ENCODE measurements at places on chromosomes 1 and 21.

- peak; percentile 53 for DNase-seq
Observed at GRCh38 chr1:24765308-24765988, 20.2 kb downstream of the CLIC4 start.

- no peak for DNase-seq
Observed at GRCh38 chr1:170290276-170290675, 144.5 kb downstream of the NTMT2 start.

DNA sequence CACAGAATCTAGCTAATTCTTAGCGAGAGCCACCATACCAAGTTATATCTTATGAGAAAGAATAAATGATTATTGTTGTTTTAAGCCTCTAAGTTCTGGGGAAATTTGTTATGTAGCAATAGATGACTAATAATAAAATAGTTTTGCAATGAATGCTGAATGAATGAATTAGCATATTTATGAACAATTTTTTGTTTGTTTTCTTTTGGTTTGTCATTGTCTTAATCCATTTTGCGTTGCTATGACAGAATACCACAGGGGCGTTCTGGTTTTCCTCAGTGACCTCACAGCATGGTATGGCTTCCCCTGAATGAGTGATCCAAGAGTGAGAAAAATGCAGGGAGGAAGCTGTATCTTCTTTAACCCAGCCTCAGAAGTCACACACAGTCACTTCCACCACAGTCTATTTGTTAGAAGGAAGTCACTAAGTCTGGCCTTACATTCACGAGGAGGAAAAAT is 53.8 kb upstream of the HPDL start:
- peak; percentile 39 for DNase-seq

DNA sequence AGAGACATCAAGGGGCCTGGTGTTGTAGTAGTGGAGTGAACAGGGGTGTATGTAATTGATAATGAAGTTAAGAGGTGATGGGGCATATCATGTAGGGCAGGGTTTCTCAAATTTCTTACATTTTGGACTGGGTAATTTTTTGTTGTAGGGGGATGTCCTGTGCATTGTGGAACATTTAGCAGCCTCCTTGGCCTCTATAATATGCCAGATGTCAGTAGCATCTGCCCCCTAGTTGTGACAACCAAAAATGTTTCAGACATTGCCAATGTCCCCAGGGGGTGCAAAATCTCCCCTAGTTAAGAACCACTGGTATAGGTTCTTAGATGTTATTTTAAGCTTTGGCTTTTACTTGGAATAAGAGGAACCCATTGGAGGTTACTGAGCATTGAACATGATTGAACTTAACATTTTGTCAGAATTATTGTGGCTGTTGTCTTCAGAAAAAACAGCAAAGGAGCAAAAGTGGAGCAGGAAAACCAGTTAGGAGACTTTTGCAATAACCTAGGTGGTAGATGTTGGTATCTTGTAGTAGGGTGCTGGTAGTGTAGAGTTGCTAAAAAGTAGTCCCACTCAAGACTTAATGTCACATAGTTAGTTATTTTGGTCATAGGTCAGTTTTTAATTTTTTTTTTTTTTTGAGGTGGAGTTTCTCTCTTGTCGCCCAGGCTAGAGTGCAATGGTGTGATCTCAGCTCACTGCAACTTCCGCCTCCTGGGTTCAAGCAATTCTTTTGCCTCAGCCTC is 6.2 kb downstream of the ZNF326 start:
- DNase-seq = no peak

GRCh38 chr1:29687601-29688244 is 451.4 kb downstream of the PTPRU start:
- peak; percentile 36 for DNase-seq

- peak; percentile 99 for DNase-seq
Observed at GRCh38 chr1:2133039-2133878, 61.3 kb downstream of the FAAP20 start.

- DNase-seq = no peak
Observed at GRCh38 chr1:114033961-114034360, 54.7 kb downstream of the OLFML3 start.

- DNase-seq = no peak
Observed at GRCh38 chr1:178781533-178782330, 56.7 kb downstream of the RALGPS2 start.

- DNase-seq = peak; percentile 99
Observed at GRCh38 chr21:34889676-34890469, 159.2 kb downstream of the RUNX1 start.

- DNase-seq = peak; percentile 36
Observed at GRCh38 chr1:20308569-20308968, 17.9 kb downstream of the VWA5B1 start.
